Mesothelial cell of epicardium (in vitro differentiated cells): ENCODE measurements at places on chromosomes 6 and 20. TPM values are rescaled to one million over a fixed set of nuclear protein-coding genes. Genes with fewer than 3 reads are reported as not detected.

The SLCO4A1 gene
- 3.7 to 4.5 TPM (median 4.3 TPM) in 3 replicates for total RNA-seq

The HEY2 gene
- total RNA-seq: 8.8 to 11.7 TPM (median 9.6 TPM) in 3 replicates

The DPPA5 gene
- not detected in 3 replicates for total RNA-seq

The PABPC1L gene
- 131 to 135 TPM (median 135 TPM) in 3 replicates for total RNA-seq

The PPP1R3D gene
- 4.5 to 5.1 TPM (median 4.5 TPM) in 3 replicates for total RNA-seq

The WASF1 gene
- total RNA-seq: 66.6 to 73.0 TPM (median 71.3 TPM) in 3 replicates

- no peaks in the 10 kb centered on the region for H3K4me1 ChIP-seq
- H3K4me3 ChIP-seq: no peak within 1 kb of the TSS
- peaks cover 2% of the 10 kb centered on the region for H3K27me3 ChIP-seq
- DNase-seq: no peak
Measured at GRCh38 chr20:45670139-45670538, at the start of gene WFDC11. Gene WFDC11 (minus strand): TSS chr20:45670239. CDS start chr20:45650600, 19,639 bp downstream.

- no peak overlapping the region for H3K4me3 ChIP-seq
- peaks cover 5% of the 10 kb centered on the region for H3K4me1 ChIP-seq
- no peak overlapping the region for H3K27ac ChIP-seq
- no peaks in the 10 kb centered on the region for H3K36me3 ChIP-seq
- DNase-seq: no peak
Measured at GRCh38 chr20:54262671-54263070, 54.8 kb downstream of the PFDN4 start.

GRCh38 chr6:154410619-154411072 is 54.0 kb upstream of the IPCEF1 start:
- H3K27ac ChIP-seq: peak overlapping the region; percentile 95
- peaks cover 22% of the 10 kb centered on the region for H3K36me3 ChIP-seq
- peaks cover 24% of the 10 kb centered on the region for H3K4me1 ChIP-seq
- DNase-seq: no peak
- no peak overlapping the region for H3K4me3 ChIP-seq
